Left ventricle myocardium inferior (tissue), 1 donor: ENCODE measurements at places on chromosomes 2 and 18. TPM values are rescaled to one million over a fixed set of nuclear protein-coding genes. Genes with fewer than 3 reads are reported as not detected.

DNA sequence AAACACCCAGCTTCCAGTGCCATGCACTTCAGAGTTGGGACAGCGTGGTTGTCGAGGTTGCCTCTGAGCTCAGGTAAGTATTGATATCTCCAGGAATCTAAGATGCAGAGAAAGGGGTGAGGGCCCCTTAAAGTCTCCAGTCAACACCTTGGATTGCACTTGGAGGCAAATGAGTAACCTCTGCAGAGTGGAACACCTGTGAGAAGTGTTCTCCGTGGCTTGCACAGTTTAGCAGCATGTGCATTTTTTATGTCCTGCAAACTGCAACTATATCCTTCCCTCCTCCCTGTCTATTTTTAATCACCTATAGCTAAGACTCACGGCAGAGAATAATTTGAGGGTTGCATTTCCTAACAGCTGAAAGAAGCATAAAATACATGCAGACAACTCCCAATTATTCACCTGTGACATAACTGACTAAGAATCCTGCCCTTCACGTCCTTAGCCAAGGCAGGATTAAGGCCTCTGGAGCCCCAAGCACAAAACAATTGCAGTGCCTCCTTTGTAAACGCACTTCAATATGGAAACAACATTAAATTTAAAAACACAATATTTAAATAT lies 1.6 kb upstream of the ZNF385B start:
- DNase-seq = no peak
- no peaks in the 10 kb centered on the region for H3K36me3 ChIP-seq
- H3K27me3 ChIP-seq = peaks cover 84% of the 10 kb centered on the region
- no peak overlapping the region for H3K27ac ChIP-seq

DNA sequence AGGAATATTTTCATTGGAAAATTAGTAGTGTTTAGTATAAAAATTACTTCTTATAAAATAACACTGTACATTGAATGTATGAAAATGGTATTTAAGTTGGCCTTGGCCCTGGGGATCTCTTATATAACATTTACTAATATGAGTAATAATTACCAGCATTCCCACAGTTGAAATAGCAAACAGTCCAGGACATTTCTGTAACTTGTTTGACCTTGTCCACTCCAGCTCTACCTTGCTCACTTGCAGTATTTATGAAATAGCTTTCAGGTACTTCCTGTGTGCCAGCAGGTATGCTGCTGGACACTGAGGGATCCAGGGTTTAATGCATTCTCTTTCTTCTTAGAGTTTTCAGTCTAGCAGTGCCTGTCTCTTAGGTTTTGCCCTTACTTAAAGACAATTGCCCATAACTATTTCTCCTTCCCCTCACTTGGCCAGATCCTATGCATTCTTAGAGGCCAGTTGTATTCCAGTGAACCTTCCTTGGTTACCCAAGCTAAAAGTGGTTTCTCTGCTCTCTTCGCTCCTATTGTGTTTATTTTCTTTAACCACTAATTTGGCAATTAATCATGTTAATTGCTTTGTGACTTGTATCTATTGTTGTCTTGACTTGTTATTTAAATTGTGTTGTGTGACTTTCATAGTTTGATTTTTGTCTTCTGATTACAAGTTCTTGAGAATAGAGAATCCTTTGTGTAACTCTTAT lies 25.9 kb downstream of the BABAM2 start:
- no peaks in the 10 kb centered on the region for H3K27me3 ChIP-seq
- no peak for DNase-seq
- peaks cover 64% of the 10 kb centered on the region for H3K4me1 ChIP-seq
- no peak overlapping the region for H3K4me3 ChIP-seq
- peak overlapping the region; percentile 56 for H3K27ac ChIP-seq

GRCh38 chr2:182858671-182859070 lies 7.8 kb downstream of the FRZB start:
- no peak overlapping the region for H3K27ac ChIP-seq
- H3K36me3 ChIP-seq = no peaks in the 10 kb centered on the region
- peaks cover 7% of the 10 kb centered on the region for H3K4me1 ChIP-seq
- no peak for DNase-seq
- no peak overlapping the region for H3K4me3 ChIP-seq
- no peaks in the 10 kb centered on the region for H3K27me3 ChIP-seq

DNA sequence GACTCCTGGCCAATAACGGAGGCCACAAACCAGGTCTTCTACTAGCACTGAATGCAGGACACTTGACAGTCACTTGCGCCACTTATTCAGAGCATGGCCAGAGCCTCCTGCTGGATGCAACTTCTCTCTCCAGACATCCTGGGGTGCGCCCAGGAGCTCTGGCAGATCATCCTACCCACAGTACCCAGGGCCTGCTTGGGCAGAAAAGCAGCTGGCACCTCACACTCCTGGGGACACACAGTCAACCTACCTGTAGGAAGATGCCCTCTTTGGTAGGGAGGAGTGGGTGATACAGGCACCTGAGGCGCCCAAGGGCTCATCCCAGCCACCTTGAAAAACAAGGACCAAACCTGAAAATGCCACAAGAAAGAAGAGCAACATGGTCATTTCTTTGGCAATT lies 13.3 kb downstream of the GALNT14 start:
- no peak for DNase-seq
- H3K4me1 ChIP-seq = no peaks in the 10 kb centered on the region
- H3K27ac ChIP-seq = no peak overlapping the region

GRCh38 chr2:205495819-205496218 lies 186.5 kb upstream of the NRP2 start:
- DNase-seq = no peak
- H3K36me3 ChIP-seq = peaks cover 5% of the 10 kb centered on the region
- no peak overlapping the region for H3K4me3 ChIP-seq
- no peak overlapping the region for H3K27ac ChIP-seq

- H3K27me3 ChIP-seq = no peaks in the 10 kb centered on the region
- H3K27ac ChIP-seq = no peak overlapping the region
- DNase-seq = no peak
- H3K4me1 ChIP-seq = no peaks in the 10 kb centered on the region
- H3K36me3 ChIP-seq = no peaks in the 10 kb centered on the region
- no peak overlapping the region for H3K4me3 ChIP-seq
Observed at GRCh38 chr2:106362789-106363188, 105.4 kb downstream of the RGPD3 start.

DNA sequence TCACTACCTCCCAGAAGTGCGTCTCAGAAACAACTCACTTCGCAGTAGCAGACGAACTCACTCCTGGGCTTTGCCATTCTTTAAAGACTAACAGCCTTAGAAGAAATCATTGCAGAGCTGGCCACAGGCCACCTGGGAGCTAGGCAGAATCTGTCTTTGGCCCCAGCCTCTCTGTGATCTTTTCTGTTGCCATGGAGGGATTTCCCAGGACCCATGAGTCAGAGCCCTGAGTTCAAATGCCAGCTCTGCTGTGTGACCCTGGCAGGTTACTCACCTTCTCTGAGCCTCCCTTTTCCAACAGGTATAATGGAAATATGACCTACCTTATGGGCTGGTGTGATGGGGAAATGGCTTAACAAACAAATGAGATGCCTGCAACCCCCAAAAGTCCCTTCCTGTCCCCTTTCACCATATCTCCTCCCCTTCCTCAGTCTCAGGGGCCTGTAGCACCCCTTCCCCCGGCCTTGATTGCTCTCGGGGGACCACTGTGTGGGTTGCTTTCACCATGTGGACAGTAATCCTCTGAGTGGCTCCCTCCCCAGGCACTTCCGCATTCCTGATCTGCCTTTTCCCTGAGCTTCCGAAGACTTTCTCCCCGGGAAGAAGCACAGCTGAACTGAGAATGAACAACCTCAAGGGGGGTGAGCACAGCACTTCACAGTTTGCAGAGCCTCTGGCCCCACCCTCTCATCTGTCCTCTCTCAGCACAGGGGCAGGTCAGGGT lies 34.0 kb upstream of the SLC66A3 start:
- no peaks in the 10 kb centered on the region for H3K4me1 ChIP-seq
- H3K4me3 ChIP-seq = no peak overlapping the region
- no peak for DNase-seq
- no peaks in the 10 kb centered on the region for H3K36me3 ChIP-seq

DNA sequence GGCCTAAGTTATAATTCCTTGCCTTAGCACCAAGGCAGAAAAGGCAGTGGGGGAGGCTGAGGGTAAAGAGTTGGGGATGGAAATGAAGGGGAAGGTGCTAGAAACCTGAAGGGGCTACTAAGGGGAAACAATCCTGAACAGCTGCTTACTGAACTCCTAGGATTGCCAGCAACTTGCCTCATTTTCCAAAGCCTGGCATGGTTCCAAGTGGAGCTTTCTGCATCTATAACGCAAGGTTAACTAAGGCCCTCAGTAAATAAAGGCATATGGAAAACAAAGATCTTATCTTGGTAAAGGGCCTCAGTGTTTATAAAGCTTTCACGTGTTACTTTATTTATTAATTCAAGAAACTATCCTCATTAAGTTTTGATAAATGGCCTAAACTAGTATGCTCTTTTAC lies 10.9 kb downstream of the MEP1B start:
- no peak overlapping the region for H3K4me3 ChIP-seq
- no peaks in the 10 kb centered on the region for H3K4me1 ChIP-seq
- no peak for DNase-seq
- no peaks in the 10 kb centered on the region for H3K27me3 ChIP-seq
- no peaks in the 10 kb centered on the region for H3K36me3 ChIP-seq
- no peak overlapping the region for H3K27ac ChIP-seq

GRCh38 chr2:73282924-73283544 lies 1.2 kb downstream of the FBXO41 start:
- no peak for DNase-seq
- no peak overlapping the region for H3K27ac ChIP-seq
- H3K4me1 ChIP-seq = peaks cover 19% of the 10 kb centered on the region
- H3K36me3 ChIP-seq = no peaks in the 10 kb centered on the region
- peaks cover 51% of the 10 kb centered on the region for H3K27me3 ChIP-seq
- H3K4me3 ChIP-seq = peak overlapping the region; percentile 79

DNA sequence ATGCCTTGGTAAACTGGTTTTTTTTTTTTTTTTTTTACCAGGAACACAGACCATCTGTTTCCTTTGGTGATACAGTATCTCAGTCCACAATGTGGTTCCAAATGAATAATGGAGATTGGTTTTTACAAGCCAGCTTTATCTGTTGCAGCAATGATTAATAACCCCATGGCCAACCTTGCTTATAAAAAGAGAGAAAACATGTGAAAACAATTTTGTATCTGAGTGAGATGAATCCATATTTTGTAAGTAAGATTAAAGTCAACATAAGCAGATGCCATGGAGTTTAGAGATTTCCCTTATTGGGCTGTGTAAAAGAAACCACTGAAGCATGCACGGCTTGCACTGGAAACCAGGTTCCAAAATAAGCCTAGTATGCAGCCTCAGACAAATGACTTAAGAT lies 108.6 kb upstream of the CNTNAP5 start:
- no peak for DNase-seq
- H3K27ac ChIP-seq = no peak overlapping the region
- H3K27me3 ChIP-seq = no peaks in the 10 kb centered on the region
- no peaks in the 10 kb centered on the region for H3K36me3 ChIP-seq
- H3K4me1 ChIP-seq = no peaks in the 10 kb centered on the region

DNA sequence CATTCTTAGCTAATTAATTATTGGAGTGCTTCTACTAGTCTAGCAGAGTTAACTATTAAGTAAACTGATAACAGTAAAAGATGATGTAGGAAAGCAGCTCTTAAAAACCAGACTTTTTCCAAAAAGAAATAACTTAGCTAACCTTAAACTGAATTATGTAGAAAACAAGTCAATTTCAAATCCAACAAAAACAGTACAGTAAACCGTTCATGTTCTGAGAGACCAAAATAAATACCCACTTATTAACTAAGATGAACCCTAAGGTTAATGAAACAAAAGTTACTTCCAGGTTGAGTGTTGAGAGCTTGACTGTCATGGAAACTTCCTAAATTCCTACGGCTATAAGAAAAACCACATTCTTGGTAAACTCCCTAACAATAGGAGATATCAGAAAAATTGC lies 181.2 kb downstream of the PPP1R1C start:
- H3K4me3 ChIP-seq = no peak overlapping the region
- no peak overlapping the region for H3K27ac ChIP-seq
- H3K4me1 ChIP-seq = no peaks in the 10 kb centered on the region

- no peak for DNase-seq
- peaks cover 70% of the 10 kb centered on the region for H3K36me3 ChIP-seq
- H3K27me3 ChIP-seq = no peaks in the 10 kb centered on the region
Observed at GRCh38 chr2:36511858-36512603, 85.9 kb downstream of the FEZ2 start.

DNA sequence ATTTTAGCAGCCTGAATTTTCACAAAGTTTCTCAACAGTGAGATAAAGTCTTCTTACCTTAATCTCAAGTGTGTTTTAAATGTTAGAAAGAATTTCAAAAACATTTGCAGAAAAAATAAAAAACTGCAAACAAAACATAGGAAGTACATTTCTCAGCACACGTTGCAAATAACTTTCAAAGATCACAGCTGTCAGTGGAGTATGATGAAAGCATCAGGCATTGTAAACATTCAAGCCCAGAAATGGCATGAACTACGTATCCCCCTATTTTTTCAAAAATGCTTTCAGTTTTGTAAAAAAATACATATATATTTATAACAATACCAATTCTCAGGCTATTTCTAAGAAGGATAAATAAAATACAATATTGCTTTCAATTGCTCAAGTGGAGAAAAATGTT lies 320.6 kb upstream of the TFPI start:
- no peaks in the 10 kb centered on the region for H3K4me1 ChIP-seq
- H3K27me3 ChIP-seq = no peaks in the 10 kb centered on the region
- H3K36me3 ChIP-seq = no peaks in the 10 kb centered on the region
- no peak for DNase-seq
- no peak overlapping the region for H3K27ac ChIP-seq

DNA sequence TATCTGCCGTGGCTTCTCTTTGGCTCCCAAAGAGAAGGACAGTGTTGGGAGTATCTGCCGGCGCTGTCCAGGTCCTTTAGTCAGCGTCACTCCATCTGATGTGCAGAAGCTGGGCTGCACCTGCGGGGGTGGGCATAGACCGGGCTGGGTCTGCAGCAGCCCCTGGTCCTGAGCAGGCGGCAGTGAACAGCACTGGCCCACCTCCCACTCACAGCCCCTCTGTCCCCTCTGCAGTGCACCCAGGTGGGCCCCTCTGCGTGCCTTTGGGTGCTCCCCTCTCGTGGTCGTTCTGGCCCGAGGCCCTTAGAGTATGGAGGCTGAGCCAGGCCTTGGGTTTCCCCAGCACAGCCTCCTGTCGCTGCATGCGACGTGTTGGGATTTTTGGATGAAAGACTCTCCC lies 95.7 kb downstream of the USP40 start:
- H3K4me1 ChIP-seq = peaks cover 29% of the 10 kb centered on the region
- peak overlapping the region; percentile 79 for H3K27ac ChIP-seq
- peaks cover 61% of the 10 kb centered on the region for H3K36me3 ChIP-seq
- H3K4me3 ChIP-seq = no peak overlapping the region
- no peak for DNase-seq
- H3K27me3 ChIP-seq = no peaks in the 10 kb centered on the region

GRCh38 chr18:61582202-61582710 lies 249.0 kb downstream of the CDH20 start:
- peak overlapping the region; percentile 81 for H3K27ac ChIP-seq
- DNase-seq = peak; percentile 45
- H3K36me3 ChIP-seq = no peaks in the 10 kb centered on the region
- H3K27me3 ChIP-seq = no peaks in the 10 kb centered on the region
- H3K4me1 ChIP-seq = peaks cover 57% of the 10 kb centered on the region

Gene SALL3
- 0.36 TPM for total RNA-seq

Gene TOGARAM2
- total RNA-seq = 51.9 TPM

Gene SERPINB11
- not detected for total RNA-seq

Gene SATB2
- 1.1 TPM for total RNA-seq

Gene FBLN7
- total RNA-seq = 0.60 TPM

Gene ST6GAL2
- total RNA-seq = 0.41 TPM
